ENCODE measurements at places on chromosomes 16 and 17.

DNA sequence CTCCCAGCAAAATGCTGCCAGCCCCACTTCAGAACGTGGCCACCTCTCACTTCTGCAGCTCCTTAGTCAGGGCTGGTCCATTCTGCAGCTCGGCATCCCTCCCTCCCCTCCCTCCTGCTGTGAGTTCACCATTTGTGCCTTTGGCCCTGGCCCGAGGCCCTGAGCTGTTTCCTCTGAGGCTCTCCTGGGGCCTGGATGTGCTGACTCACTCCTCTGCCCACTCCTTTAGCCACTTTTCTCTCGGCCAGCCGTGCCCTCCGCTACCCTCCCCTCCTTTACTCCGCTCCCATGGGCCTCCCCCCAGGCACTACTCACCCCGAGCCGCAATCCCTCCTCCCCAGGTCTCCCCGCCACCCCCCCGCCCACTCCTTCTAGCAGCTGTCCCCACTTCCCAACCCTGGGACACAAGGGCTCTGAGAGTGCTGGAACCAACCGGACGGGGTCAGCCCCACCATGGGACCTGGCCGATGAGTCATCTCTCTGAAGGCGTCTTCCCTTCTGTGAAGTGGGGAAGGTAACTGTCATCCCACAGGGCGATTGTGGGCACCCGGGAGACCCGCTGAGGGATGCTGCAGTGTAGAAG lies 11.5 kb downstream of the KCNG4 start:
- no peak for DNase-seq

GRCh38 chr16:20114356-20114755 lies 40.7 kb upstream of the GPR139 start:
- no peak for DNase-seq

GRCh38 chr17:44360144-44360533 lies 3.5 kb downstream of the FAM171A2 start:
- DNase-seq: peak; percentile 59

DNA sequence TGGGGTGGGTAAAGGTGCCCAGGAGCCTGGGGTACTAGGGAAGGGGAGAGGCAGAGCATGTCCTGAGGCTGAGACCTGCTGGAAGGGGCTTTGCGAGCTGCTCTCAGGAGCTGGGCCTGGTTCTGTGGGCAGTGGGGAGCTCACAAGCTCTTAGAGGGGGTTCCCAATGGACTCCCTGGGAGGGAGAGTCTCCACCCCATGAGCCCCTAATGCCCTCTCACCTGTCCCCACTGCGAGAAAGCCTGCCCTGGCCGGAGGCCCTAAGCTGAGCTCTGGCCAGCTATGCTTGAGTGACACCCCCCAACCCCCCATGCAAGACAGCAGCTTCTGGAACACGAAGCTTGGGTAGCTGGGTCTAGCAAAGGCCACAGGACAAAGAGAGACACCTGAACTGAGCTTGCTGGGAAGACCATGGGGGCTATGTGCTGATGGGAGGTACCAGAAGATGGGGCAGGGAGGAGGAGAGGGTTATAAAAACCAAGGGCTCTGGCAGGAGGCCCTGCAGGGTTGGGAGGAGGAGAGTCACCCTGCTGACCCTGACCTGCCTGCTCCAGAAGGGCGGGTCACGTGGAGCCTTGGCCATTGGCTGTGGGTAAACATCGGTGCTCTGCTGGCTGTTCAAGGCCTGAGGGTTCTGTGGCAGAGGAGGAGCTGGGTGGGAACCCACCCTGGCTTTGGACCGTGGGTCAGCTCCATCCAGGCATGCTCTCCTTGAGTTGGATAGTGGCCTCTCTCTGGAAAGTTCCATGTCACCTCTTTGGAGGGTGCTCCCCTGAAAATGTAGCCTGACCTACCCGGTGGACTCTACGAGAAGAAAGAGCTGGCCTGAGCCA lies 106.7 kb downstream of the RAB11FIP4 start:
- no peak for DNase-seq

- DNase-seq: no peak
Observed at GRCh38 chr17:75267411-75268232, 3.4 kb downstream of the MIF4GD start.

DNA sequence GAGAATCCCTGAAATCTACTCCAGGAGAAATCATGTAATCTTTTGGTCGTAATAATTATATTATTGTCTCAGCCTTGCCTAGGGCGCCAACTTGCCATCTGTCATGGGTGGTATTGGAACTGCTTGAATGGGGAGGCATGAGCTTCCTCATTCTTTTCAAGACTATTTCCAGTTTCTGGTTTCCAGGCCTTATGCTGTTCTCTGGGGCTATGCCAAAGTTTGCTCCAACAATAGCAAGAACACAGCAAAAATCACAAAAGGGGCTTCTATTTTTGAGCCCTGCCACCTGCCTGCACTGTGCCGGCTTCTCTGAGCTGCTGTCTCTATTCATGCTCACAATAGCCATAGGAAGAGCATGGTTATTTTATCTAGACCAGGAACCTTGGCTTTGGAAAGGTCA lies 111.7 kb downstream of the SPECC1 start:
- DNase-seq: peak; percentile 66

- peak; percentile 73 for DNase-seq
Observed at GRCh38 chr16:61836804-61837393, 199.3 kb downstream of the CDH8 start.

- DNase-seq: no peak
Observed at GRCh38 chr17:36777118-36777517, 160.2 kb upstream of the LHX1 start.

GRCh38 chr16:51834794-51835193 lies 683.7 kb upstream of the SALL1 start:
- no peak for DNase-seq

DNA sequence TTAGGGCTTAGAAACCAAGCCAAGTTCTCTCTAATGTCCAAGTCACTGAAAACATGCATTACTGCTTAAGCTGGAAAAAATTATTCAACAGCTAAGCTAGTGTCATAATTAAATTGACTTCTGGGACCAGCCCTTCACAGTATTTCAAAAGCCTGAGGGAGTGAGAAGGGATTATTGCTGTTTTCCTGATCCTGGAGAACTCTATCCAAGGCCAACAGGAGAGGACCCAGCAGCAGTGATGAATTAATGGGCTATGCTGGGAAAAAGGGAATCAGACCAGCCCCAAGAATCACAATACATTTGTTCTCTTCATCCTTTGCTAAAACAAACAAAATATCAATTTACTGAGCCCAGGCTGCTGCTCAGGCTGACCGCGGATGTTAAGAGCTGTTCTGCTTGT lies 34.5 kb upstream of the CLEC3A start:
- no peak for DNase-seq

DNA sequence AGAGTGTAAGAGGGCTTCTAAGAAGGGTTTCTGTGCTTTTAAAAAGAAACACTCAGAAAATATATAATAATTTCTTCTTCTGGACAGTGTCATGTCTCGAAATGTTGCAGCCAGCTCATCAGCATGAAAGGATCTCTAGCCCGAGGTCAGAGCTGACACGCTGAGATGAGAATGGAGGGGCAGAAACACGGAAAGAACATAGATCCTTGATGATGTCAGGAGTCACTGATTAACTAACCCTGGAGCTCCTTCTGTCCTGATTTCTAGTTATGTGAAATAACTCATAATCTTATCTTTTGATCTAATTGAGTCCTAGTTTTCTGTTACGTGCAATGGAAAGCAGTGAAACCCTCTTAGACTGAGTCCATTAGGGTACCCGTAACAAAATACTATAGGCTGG lies 10.3 kb upstream of the TOX3 start:
- DNase-seq: no peak

DNA sequence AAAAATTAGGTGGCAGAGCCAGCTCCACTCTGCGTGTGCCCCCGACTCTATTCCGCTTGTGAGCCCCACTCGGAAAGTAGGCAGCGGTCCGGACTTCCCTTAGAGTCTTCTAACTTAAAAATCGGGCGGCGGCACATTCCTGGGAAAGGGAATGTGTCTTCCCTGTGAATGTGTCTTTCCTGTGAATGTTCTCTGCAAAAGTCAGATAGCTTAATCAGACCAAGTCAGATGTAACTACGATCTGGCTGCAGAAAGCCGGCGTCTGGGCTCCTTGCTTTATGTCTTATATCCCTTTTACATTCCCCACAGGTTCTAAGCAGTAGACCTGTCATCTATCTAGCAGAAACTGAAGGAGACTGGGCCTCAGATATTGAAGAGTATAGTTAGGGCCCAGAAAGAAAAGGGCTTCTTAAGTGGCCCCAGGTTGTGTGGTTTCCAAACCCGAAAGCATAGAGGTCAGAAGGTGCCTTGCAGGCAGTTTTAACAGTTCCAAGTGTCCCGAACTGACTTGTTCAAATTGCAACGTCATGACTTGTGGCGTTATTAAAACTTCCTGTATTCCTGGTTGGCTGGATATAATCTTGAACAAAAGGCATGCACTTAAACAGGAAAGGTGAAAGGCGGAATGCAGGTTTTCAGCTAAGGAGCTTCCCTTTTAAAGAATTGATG lies 601 bp downstream of the PHKB start:
- peak; percentile 54 for DNase-seq

- no peak for DNase-seq
Observed at GRCh38 chr16:49463529-49463928, 89.9 kb downstream of the C16orf78 start.

All from putamen (tissue), 1 donor.